WTC11 (cell line): ENCODE measurements at places on chromosomes 5 and 9.

GRCh38 chr9:125360601-125361000 lies 99.0 kb downstream of the GAPVD1 start:
- no peak overlapping the region for H3K4me3 ChIP-seq
- H3K27ac ChIP-seq: no peak overlapping the region
- H3K36me3 ChIP-seq: peaks cover 28% of the 10 kb centered on the region
- H3K4me1 ChIP-seq: no peaks in the 10 kb centered on the region
- no peak for DNase-seq
- H3K27me3 ChIP-seq: no peaks in the 10 kb centered on the region

DNA sequence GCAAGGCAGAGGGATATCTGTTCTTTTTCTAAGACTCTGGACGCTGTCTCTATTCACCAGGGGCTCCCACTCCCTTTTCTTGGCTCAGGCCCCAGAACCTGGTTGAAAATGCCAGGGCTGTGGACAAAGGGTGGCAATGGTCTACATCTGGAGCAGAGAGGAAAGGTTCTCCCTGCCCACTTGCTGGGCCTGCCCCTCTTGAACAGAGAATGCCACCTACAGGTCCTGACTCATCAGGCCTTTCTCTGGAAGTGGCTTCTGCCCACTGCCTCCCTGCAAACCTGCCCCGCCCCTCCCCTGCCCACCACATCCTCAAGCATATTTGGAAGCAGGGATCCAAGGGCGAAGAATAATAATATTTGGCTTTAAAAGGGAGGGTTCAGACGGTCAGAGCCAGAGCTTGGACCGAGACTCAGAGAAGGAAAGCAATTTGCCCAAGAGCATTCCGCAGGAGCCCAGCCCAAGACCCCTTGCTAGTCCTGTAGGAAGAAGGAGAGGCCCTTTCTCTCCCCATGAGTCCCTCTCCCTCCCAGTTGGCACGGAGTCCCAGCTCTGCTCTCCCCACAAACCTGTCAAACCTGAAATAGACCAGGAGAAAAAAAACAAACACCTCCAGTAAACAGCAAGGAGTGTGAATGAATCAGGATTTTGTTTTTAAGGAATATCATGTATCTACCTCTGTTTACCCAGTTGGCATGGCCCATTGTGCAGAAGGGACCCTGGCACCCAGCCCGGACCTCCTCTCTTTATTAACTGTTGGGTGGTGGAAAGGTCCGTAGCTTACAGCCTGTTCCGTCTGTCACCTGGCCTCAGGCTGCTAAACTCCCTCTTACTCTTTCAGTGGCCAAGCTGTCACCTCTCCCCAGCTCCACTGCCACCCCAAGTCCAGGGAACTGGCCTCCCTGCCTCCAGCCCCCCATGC lies 37.7 kb upstream of the STXBP1 start:
- no peak overlapping the region for H3K27ac ChIP-seq
- H3K27me3 ChIP-seq: peaks cover 10% of the 10 kb centered on the region
- peaks cover 19% of the 10 kb centered on the region for H3K4me1 ChIP-seq
- H3K36me3 ChIP-seq: no peaks in the 10 kb centered on the region
- no peak for DNase-seq

DNA sequence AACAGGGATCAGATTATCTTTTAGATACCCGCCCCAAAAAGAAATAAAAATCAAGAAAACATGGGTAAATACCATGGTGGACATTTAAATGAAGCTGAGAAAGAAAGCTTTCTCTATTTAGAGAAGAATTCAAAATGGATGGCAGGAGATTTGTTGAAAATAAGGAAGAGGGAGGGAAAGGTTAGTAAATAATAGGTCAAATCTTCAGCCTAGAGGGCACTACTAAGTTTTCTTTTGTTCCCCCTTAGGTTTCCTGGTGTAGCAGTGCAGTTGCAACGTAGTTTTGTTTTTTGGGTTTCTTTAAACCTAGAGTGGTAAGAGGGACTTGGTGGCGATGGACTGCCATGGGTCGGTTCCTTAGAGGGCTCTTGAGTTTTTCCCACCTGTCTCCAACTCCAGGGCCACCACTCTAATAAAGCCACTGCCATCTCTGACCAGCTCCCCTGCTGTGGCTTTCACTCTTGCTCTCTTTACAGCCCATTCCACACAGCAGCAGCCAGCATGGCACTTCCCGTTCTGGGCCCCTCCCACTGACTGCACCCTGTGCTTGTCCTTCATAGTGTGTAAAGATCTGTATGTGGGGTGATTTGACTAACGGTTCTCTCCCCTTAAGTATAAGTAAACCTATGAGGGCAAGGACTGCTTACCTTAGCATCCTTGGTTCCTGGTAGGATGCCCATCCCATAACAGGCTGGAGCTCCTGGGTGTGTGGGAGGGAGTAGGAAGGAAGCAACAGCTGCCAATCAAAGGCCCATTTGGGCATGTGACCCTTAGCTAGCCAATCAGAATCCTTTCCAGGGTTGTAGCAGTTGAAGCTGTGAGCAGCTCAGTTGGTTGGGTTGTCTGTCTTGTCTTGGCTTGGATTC lies 118.3 kb downstream of the SLC1A3 start:
- H3K27ac ChIP-seq: no peak overlapping the region
- no peaks in the 10 kb centered on the region for H3K36me3 ChIP-seq
- peaks cover 8% of the 10 kb centered on the region for H3K4me1 ChIP-seq
- H3K27me3 ChIP-seq: no peaks in the 10 kb centered on the region

- no peak overlapping the region for H3K4me3 ChIP-seq
- no peaks in the 10 kb centered on the region; the same call in 1 of the 2 replicates for H3K27me3 ChIP-seq
These were observed 107.3 kb upstream of the TBC1D2 start for GRCh38 chr9:98362624-98363252.
